ENCODE measurements at places on chromosomes 5 and 9.

- no peak for DNase-seq
These were observed 44.9 kb downstream of the NKD2 start for GRCh38 chr5:1053391-1054017.

DNA sequence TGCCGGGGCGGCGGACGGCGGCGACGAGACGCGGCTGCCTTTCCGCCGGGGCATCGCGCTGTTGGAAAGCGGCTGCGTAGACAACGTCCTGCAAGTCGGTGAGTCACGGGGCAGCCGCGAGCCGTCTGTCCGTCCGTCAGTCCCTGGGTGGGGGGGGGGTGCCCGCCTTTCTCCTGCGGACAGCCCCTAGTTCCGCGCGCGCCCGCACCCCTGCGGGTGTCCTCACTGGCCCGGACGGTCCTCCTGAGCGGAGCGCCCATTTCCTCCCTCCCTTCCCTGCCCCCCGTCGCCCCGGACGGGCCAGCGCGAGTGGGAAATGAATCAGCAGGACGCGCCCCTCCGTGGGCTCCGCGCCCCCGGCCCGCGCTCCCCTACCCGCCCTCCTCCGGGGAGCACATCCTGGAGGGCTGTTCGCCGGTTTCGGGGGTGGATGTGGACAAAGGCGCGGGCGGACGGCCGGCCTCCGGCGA is 828 bp downstream of the ZSWIM6 start:
- DNase-seq: peak; percentile 52

DNA sequence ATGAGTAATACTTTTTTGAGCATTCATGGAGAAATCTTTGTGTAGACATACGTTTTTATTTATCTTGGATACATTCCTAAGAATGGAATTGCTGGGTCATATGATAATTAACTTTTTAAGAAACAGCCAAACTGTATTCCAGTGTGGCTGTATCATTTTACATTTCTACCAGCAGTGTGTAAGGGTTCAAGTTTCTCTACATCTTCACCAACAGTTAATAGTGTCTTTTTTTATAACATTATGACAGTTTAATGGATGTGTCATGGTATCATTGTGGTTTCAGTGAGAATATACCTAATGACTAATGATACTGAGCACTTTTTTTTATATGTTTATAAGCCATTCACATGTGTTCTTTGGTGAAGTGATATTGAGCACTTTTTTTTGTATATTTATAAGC is 52.4 kb downstream of the NIPBL start:
- DNase-seq: peak; percentile 28

DNA sequence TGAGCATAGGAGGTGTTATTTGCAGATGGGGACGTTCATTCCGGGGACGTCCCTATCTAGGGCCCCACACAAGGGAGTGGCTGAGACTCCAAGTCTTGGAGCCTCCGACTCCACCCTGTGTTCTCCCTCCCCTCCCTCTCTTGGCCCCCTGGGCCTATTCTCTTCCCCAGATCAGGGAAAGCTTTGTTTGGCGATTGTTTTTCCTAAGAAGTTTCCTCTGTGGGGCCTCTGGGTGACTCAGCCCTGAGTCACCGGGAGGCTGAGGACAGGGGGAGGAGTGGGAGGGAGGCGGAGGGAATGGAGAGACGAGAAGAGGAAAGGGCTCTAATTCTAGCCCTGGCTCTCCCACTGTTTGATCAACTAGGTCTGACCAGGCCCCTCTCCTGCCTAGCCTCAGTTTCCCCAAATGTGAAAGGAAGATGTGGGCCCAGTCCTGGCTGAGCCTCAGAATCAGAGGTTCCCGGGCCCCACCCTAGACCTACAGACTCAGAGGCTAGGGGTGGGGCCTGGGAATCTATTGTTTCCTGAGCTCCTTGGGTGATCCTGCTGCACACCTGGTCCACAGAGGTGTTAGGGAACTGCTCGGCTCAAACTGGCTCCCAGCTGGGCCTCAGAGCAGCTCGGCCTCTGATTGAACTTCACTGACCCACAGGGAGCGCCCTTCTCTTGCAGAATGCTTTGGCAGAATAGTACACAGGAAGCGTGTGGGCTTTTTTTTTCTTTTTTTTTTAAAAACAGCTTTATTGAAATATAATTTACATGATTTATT is 19.2 kb downstream of the GSN start:
- peak; percentile 76 for DNase-seq

- no peak for DNase-seq
These were observed 154.0 kb downstream of the OLFM1 start for GRCh38 chr9:135241381-135242048.

GRCh38 chr5:173420108-173420507 is 91.9 kb upstream of the STC2 start:
- DNase-seq: no peak

- no peak for DNase-seq
These were observed 215.5 kb upstream of the RORB start for GRCh38 chr9:74281674-74282073.

- DNase-seq: no peak
These were observed 102.7 kb downstream of the ARHGEF28 start for GRCh38 chr5:73728493-73729273.

DNA sequence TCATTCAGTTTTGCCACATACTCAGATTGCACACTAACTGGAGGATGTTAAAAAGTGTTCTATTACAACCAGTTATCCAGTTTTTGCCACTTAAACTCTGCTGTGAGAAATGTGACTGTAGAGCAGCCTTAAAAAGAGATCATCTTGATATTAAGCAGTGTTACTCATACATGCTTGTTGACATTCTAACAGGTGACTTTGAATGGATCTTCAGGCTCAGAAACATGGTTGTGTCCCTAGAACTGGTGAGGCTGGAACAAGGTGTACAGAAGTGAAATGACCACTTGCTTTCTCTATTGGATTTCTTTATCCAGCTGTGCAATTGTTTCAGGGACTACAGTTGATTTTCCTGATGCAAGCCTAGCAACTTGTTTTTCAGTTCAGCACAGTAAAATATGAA is 166.1 kb upstream of the CCDC152 start:
- DNase-seq: no peak

GRCh38 chr5:61139094-61139873 is 23.0 kb downstream of the SMIM15 start:
- no peak for DNase-seq

DNA sequence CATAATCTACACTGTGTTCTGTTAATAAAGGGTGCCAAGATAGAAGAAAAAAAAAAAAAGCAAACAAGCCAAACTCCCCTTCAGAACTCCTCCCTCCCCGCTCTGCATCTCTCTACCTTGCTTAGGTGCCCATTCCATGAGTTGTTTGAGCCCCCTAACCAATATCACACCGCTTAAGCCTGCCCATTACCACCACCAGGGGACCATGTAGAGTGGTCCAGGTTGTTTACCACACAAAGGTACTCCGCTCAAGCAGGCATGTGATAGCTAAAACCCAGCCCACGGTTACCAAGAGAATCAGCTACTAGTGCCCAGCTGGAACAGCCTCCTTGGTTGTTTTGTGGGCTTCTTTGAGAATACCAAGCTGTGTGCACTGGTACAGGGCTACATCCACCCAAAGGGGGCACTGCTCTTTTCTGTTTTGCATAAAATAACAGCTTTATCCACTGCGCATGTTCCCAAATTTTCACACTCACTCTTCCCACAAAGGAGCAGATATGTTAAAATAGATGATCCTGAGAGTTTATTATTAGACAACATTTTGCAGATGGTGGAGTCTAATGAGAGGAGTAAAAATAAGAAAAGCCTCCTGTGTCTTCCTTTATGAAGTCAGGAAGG is 304.1 kb downstream of the DEPDC1B start:
- DNase-seq: no peak

GRCh38 chr5:92633875-92634487 is 947.0 kb downstream of the NR2F1-AS1 start:
- DNase-seq: no peak

GRCh38 chr5:144304688-144305087 is 134.0 kb downstream of the KCTD16 start:
- DNase-seq: no peak

GRCh38 chr5:78805474-78806124 is 157.0 kb upstream of the LHFPL2 start:
- DNase-seq: no peak

GRCh38 chr9:35177520-35177919 is 15.7 kb downstream of the UNC13B start:
- no peak for DNase-seq

- no peak for DNase-seq
These were observed 76.0 kb downstream of the ACTL7B start for GRCh38 chr9:108779551-108780325.

- no peak for DNase-seq
These were observed 273.3 kb upstream of the TNC start for GRCh38 chr9:115391168-115391825.

- DNase-seq: no peak
These were observed 50.9 kb upstream of the SARDH start for GRCh38 chr9:133788819-133789717.

DNA sequence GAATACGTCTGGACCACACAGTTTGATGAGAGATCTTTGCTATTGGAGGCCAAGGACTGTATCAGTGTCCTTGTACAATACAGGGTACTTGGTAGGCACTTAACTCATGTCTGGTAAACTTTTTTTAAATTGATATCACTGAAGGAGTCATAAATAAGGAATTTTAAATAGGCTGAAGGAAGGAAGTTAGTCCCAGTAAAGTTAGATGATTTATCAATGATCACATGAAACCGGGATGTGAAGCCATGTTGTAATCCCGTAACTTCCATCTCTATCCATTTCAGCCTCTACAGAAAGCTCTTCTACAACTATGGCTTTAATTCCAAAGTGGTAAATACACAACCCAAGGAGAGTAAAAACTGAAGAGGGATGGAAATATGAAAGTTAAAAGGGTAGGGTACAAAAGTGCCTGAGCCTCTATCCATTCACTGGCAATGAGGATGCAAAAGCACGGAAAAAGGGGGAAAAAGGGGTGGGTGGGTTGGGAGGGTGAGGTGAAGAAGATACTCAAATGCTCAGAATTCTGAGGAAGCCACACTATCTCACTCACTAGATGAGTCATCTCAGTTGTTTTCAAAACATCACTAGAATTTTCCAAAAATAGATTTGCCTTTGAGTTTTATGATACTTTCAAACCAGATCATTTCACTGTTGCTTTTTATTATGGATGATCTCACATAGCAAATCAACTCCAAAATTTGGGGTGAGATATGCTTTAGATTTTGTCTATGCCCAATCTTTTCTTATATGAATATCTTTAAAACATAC is 1053.5 kb downstream of the NR2F1-AS1 start:
- no peak for DNase-seq

GRCh38 chr9:123196124-123196523 is 72.3 kb downstream of the STRBP start:
- no peak for DNase-seq
